ENCODE measurements at places on chromosomes 2 and 18.

- DNase-seq = no peak
Observed at GRCh38 chr18:43265465-43265864, 11.8 kb downstream of the SYT4 start.

DNA sequence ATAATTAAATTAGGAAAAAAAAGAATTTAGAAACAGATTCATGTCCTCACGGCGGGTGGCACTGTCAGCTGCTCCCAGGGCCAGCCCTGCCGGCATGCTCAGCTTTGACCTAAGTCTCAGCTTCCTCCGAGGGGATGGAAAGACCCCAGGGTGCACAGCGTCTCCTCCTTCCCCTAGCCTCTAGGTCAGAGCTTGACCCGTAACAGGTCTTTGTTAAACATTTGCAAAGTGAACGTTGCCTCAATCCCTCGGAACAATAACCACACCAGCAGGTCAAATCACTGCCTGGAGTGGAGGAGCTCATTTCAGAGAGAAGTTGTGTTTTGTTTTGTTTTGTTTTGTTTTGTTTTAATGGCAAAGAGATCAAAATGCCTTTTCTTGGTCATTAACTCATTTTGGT is 171.3 kb downstream of the TMEM18 start:
- DNase-seq = no peak

DNA sequence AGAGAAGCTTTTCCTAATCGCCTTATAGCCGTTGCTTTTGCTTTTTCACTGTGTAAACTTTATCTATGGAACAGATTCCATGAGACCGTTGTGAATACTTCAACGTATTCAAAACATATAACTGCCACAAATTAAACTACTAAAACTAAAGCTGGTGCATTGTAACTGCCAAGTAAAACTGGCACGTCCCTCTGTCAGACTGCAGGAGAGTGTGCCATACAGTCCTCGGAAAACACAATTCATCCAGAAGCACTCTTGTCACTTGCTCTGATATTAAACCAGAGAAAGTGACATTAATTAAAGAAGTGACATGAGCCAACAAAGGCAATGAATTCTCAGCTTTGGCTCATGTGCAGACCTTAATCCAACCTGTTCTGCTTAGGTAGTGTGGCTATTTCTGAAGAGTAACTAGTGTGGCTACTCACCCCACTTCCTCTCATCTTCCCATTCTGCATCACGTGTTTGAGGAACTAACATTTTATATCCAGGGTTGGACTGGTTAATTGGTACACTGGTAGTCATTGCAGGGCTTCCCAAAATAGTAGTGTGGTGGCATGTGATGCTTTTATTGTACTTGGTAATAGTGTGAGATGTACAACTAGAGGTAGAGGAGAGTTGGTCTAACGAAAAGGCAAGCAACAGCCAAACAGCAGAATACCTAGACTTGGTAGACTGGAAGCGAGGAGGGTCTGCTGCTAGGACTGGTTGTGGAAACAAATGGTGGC is 9.7 kb downstream of the VRK2 start:
- DNase-seq = peak; percentile 83

GRCh38 chr2:206443735-206444527 is 599 bp downstream of the ADAM23 start:
- DNase-seq = peak; percentile 14

- no peak for DNase-seq
Observed at GRCh38 chr2:61588566-61588965, 50.4 kb upstream of the XPO1 start.

DNA sequence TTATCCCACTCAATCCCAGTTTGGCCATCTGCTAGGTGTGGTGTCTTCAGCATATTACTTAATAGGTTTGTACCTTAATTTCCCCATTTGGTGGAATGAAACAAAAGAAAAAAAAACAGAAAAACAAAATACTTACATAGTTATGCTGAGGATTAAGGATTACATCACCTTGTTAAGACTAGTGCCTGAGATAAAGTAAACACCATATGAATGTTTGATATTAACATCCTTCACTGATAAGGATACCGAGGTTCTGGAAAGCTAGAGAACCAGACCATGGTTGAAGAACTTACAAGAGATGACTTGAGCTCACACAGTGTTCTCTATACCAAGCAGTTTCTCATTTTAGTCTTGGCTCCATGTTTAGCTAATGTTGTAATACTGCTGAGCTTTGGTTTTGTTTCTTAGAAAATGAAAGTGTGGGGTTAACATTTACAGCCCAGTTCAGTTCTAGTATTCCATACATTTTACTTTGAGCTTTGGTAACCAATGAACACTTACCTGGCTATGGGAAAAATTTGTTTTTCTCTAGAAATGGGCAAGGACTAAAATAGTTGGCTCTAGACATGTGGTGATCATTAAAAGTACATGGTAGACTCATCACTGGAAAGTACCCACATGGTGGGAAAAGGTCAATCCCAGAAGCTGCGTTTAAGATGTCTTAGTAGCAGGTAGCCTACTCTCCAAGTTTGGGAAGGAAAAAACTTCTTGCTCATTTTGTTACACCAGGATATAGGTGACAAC is 5.8 kb upstream of the GPD2 start:
- DNase-seq = no peak

DNA sequence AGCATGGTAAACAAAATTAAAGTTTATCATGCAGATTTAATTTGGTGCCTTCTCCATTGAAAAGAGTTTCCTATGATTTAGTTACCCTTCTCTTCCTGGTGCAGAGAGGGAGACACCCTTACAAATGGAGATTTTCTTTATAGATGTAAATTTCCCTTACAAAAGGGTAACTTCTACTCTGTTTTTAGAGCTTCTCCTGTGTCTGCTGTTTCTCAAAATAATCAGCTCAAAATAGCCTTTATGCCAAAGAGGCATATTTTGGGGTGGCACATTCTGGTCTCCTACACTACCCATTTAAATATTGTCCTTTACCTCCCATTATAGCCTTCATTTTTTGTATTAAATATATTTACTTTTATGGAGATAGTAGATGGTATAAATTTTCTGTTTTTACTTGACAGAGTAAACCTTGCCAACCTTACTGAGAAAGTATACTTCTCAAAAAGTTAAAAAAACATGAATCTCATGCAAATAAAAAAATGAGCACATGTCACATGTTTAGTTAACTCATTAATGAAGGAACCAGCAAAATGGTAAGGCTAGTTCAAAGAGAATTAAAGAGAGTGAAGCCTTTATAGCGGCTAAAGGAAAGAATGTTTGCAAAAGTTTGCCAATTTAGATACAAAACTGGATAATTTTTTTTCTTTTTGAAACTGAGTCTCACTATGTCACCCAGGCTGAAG is 83.3 kb upstream of the MSH6 start:
- DNase-seq = no peak

GRCh38 chr2:14288016-14288415 is 344.5 kb upstream of the LRATD1 start:
- no peak for DNase-seq

DNA sequence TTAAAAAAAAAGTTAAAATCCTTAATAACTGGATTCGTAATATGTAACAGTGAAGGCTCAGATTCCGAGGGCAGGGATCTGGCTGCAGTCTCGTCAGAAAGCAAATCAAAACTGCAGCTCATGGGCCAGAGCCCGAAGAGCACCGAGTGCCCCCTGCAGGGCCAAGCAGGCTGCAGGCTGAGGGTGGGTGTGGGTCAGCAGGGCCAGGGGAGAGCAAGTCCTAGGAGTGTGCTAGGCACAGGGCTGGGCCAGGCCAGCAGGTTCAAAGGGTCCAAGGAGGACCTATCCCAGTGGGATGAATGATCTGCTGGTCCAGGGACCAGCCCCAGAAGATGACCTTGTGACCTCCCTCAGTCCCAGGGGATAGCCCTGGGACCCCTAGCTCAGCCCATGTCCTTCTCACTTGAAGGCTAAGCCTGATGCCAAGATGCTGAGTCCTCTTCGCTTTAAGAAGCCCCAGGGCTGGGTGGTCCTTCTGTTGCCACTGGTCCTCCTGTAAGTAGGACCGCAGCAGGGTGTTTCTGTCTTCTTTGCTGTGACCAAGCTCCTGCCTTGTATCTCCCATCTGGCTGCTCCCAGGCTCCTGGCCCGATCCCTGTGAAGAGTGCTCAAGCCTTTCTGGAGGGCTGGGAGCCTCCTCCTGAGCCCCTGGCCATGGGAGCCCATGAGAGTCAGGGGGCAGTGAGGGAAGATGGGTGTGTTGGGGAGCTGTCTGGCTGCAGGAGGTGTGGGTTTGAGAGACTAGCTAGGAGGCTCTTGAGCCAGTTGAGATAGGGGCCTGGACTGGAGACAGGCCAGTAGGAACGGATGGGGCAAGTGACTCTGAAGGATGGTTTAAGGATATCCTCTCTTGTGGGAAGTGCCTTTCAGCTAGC is 150.7 kb downstream of the DYSF start:
- no peak for DNase-seq

GRCh38 chr2:84646514-84646913 is 130.2 kb downstream of the DNAH6 start:
- DNase-seq = no peak

DNA sequence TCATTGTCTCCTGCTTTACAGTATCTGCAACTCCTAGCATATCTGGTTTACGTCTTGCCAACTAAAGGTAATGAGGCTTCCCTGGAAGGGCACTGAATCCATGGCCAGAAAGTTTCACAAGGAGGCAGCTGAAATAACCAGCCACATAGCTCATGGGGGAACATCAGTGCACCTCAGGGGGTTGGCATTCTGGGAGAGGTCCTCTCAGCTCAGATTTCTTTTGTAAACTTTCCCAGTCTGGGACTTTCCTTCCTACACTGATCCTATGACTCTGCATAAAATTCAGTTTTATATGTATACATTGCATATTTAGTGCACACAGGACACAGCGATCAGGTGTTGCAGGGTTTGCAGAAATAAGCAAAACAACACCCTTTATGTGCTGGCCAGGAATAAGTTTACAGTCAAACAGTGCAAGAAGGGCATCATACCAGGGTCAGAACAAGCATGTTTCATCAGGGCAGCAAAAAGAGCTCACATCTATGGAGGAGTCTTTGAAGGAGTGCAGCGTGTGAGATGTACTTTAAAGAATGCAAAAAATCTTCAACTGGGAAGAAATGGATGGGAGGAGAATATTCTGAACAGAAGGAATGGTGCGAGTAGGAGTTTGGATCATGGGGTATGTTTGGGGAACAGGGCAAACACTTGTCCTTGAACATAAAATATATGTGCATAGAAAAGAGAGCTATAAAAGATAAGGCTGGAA is 240.6 kb upstream of the RAB12 start:
- no peak for DNase-seq

GRCh38 chr2:47917276-47917961 is 11.1 kb upstream of the FBXO11 start:
- no peak for DNase-seq

DNA sequence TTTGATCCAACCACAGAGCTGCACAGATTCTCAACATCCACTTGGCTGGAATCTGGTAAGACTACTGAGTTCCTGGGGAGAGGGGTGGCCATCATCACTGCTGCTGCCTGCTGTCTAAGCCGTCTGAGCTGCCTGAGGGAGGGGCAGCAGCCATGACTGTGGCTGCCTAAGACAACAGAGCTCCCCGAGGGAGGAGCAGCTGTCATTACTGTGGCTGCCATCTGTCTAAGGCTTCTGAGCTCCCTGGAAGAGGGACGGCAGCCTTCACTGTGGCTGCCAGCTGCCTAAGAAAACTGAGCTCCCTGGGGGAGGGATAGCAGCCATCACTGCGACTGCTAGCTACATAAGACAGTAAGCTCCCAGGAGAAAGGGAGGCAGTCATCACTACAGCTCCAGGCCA is 584.4 kb downstream of the NR4A2 start:
- peak; percentile 54 for DNase-seq

GRCh38 chr18:9416563-9417072 is 58.7 kb upstream of the RALBP1 start:
- DNase-seq = no peak

DNA sequence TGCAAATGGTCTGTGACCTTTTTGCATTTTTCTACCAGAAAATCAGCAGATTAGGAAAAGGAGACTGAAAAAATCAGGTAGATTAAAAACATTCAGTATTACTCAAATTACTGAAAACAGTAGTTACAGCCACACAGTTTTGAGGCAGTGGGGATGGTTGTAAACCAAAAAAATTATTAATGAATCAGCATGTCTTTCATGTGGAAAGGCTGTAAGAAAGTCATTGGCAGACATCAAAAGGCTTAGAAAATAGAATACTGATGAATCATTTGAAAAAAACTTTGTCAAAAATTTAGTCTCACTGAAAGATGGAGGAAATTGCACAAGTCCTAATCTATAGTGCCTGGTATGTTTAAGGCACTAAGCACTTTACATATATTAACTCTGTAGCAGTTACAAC is 133.9 kb upstream of the GCFC2 start:
- DNase-seq = no peak

DNA sequence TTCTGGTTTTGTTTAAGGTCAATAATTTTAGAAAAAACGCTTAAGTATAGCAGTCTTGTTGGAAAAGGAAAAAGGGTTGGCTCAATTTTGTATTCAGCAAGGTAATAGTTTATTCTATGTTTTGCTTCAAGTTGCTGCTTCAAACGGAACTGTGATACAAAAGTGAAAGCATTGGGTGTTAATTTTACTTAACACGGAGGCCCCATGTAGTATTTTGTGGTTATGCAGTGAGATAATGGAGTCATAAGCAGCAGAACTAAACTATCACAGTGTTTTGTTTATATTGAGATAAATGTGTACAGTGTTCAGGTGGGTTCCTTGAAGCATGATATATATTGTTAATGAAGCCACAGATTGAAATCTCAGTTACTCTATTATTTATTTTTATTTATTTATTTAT is 67.0 kb upstream of the LYPD6B start:
- DNase-seq = no peak

DNA sequence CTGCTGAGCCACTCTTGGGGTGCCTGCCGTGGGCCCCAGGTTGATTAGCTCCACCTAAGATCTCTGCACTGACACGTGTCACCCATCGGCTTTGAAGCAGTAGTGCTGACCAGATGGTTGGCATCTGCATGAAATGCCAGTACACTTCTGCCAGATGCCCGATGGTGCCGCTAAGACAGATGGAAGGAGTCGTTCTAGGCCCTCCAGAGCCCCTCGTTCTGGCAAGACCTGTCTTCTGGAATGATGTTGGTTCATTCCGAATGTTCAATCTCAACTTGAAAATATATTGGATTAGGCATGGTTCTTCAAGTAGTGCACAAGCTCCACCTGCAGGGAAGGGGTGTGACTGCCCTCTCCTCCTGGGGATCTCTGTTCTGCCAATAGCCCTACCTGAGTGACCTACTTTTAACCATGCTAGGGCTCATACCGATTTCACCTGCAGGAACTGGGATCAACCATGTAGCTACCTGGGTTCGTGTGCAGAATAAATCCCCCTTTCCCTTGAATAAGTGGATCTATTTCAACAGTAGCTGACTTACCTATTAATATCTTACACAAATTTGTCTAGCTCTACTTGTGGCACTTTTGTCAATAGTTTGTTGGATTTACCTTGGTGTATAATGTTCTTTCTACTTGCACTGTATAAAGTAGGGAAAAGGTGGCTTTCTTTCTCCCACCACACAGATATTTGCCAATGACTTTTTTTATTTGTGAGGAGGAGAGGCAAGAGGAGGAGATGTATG is 342.6 kb downstream of the CTNNA2 start:
- no peak for DNase-seq

DNA sequence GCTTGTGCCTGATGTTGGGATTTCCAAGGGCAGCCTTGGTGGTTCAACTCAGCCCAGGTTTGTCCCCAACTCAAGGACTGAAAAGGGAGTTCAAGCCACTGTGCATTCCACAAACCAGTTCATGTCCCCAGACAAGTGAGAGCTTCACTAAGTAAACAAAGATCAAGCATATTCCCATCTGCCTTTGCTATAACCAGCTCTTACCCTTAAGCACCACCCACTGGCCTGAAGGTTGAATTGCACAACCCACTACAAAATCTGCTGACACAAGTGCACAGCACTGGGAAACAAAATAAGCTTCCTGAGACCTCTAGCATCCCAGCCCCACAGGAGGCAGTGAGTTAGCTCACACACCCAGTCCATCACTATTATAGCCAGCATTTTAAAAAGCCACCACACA is 516.7 kb downstream of the NR4A2 start:
- DNase-seq = peak; percentile 22
